Hematopoietic multipotent progenitor cell treated with erythropoietin and hydrocortisone succinate and interleukin-3 and kit ligand, for 8 days (in vitro differentiated cells): ENCODE measurements at places on chromosomes 3 and 15.

GRCh38 chr3:18424213-18424728, 868 bp downstream of the SATB1 start:
- no peak for DNase-seq

- DNase-seq = no peak
Measured at GRCh38 chr3:106013971-106014370, 145.2 kb upstream of the CBLB start.

DNA sequence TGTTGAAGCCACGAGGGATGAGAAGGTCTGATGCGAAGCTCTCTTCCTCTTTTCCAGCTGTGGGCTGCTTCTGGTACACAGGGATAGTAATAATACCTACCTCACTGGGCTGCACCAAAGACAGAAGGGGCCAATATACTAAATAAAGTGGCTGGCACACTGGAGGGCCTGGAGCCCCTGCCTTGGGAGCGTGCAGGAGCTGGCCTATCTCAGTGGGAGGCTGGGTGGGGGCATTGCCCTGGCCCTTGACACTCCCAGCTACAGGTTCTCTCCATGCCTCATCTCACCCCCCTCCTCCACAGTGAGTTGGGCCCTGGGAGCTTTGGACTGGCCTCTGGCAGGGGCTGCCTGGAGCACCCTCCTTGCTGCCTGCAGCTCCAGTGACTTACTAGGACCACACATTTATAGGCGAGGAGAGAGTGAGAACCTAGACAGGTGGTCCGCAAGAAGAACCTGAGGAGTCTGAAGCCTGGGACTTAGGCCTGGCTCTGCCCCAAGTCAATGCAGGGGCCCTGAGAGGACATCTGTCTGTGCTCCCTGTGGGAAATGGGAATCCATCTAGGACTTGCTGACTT, 1.6 kb downstream of the NOX5 start:
- no peak for DNase-seq

GRCh38 chr3:177816667-177817208, 619.5 kb upstream of the TBL1XR1 start:
- no peak for DNase-seq

DNA sequence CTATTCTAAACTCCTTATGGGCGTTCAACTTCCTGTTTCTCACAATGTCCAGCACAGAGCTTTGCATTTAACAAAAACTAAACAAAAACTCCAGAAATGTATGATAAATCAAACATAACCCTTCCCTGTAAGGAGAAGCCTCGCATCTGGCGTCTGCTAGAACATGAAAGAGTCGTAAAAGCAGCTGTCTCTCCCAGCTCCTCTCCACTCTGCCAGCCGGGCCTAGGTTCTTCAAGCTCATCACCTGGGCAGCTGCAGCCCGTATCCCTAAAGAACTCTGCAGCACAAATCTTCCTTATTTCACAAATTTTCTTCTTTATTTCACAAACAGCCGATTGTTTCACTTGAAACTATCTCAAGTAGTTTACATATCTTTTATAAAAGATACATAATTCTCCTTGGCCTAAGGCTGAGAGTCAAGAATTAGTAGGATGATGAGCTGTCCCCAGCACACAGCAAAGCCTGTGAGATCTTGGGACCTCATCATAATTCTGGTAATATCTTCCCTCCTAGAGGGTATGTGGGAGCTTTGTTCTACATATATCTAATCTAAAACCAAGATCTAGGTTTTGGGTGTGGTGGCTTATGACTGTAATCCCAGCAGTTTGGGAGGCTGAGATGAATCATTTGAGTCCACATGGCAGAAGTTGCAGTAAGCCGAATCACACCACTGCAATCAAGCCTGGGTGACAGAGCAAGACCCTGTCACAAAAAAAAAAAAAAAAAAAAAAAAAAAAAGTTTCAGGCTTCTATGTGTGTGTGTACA, 35.3 kb downstream of the ANXA2 start:
- peak; percentile 48 for DNase-seq

- DNase-seq = no peak
Measured at GRCh38 chr15:89761009-89761831, 10.2 kb upstream of the MESP1 start.

DNA sequence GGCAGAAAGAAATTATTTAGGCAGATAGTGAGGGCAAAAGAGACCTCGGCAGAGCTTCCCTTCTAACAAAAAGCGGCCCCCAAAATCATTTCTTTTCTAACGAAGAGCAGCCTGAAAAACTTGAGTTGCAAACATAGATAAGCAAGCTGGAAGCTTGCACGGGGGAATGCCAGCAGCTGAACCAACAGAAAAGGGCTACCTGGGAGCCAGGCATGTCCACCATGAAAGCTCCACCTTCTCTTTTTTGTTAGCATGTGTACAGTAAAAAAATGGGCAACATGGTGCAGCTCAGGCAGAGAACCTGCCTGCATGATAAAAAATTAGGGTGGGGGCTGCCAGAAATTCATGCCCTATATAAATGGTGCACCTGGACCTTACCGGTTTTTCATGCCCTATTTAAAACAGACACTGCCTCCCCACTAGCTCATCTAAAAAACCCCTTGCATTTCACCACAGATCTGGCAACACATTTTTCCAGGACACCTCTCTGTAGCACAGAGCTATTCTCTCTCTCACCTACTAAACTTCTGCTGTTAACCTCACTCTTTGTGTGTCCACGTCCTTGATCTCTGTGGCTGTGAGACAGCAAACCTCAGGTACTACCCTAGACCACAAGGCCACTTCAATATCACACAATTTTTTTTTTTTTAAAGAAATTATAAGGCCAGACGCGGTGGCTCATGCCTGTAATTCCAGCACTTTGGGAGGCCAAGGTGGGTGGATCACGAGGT, 18.7 kb downstream of the SLC33A1 start:
- no peak for DNase-seq
